ENCODE measurements at places on chromosomes 2 and 18. TPM values are rescaled to one million over a fixed set of nuclear protein-coding genes. Genes with fewer than 3 reads are reported as not detected.

The RMND5A gene
- polyA plus RNA-seq = 26.5 TPM

GRCh38 chr2:227785293-227785692, 28.3 kb upstream of the CCL20 start:
- DNase-seq = no peak

The CNGA3 gene
- 0.87 TPM for polyA plus RNA-seq

DNA sequence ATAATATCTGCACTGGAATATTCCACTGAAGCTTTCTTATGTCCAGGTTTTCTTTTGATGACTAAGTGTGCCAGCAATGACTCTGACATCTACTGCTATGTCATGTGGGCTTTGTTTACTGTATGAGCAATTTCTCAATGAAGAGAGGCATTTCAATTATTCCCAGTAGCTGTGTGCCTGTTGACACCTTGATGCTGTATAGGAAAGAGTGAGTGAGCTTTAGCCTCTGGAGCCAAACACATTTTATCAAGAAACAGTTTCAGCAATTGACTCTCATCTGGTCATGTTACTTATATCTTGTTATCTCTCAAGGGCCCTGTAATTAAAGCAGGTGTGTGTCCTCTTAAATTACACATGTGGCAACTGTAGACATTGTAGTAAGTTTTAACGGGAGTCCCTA, 493.2 kb upstream of the FANCL start:
- DNase-seq = no peak

The AQP12A gene
- 0.88 TPM for polyA plus RNA-seq

GRCh38 chr2:234623521-234623991, 126.7 kb upstream of the ARL4C start:
- peak; percentile 11 for DNase-seq

DNA sequence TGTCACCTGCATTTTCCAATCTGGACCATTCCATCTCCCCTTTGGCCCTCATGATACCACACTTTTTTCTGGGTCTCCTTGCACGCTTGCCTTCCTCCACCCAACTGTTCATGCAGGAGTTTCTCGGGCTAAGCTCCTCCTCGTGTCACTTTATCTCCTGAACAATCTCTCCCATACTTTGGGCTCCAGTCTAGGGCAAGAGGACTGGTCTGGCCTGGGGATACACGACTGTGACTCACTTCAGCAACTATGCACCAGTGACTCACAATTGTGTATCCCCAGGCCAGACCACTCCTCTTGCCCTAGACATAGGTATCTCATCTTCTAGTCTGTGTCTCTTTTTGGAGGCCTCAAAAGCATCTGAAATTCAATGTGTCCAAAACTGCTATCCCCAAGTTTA, 149.4 kb upstream of the PTPRM start:
- DNase-seq = no peak

The SGPP2 gene
- 0.28 TPM for polyA plus RNA-seq

The CCDC85A gene
- polyA plus RNA-seq = 4.2 TPM

DNA sequence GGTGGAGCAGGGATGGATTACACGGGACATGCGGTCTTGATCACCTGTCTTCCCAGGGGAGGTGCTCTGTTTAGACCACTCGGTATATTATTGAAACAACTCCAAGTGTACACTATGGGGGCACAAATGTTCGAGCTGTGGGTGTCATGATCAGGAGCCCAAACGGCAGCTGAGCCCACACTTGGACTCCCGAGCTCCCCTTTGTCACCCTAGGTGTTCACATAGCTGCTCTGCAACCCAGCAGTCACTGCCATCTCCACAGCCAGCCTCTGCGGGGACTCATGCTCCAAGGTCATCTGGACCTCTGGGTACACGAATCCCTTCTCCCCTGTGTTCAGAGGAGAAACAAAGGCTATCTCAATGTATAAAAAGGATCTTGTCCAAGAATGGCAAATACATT, 46.0 kb downstream of the CAPN13 start:
- DNase-seq = no peak

DNA sequence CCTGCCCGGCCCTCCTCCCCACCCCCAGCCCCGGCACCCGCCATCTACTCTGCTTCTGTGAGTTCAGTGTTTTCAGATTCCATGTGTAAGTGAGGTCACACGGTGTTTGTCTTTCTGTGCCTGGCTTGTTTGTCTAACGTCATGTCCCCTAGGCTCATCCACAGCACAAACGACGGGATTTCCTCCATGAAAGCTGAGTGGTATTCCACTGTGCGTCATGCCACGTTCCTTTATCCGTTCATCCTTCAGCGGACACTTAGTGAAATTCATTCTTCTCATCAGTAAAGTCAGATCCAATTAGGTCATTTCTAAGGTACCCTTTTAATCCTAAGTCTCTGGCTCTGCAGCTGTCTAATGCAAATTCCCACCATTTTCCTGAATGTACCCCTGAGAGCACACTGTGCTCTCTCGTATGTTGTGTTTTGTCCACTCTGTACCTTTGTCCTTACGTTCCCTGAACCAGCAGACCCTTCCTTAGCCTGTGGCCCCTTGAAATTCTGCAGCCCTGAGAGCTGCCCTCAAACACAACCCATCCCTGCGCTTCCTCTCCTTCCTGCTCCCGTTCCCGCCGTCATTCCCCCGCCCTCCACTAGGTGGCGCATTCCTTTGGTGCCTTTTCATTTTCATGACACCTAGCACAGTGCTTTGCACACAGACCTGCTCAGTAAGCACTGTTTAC, 44.1 kb downstream of the TRAPPC12 start:
- peak; percentile 37 for DNase-seq

GRCh38 chr2:241092677-241093076, 9.4 kb downstream of the MTERF4 start:
- DNase-seq = no peak

The LRP1B gene
- 1.4 TPM for polyA plus RNA-seq

- DNase-seq = no peak
Measured at GRCh38 chr2:18362696-18363095, 197.8 kb downstream of the RDH14 start.

DNA sequence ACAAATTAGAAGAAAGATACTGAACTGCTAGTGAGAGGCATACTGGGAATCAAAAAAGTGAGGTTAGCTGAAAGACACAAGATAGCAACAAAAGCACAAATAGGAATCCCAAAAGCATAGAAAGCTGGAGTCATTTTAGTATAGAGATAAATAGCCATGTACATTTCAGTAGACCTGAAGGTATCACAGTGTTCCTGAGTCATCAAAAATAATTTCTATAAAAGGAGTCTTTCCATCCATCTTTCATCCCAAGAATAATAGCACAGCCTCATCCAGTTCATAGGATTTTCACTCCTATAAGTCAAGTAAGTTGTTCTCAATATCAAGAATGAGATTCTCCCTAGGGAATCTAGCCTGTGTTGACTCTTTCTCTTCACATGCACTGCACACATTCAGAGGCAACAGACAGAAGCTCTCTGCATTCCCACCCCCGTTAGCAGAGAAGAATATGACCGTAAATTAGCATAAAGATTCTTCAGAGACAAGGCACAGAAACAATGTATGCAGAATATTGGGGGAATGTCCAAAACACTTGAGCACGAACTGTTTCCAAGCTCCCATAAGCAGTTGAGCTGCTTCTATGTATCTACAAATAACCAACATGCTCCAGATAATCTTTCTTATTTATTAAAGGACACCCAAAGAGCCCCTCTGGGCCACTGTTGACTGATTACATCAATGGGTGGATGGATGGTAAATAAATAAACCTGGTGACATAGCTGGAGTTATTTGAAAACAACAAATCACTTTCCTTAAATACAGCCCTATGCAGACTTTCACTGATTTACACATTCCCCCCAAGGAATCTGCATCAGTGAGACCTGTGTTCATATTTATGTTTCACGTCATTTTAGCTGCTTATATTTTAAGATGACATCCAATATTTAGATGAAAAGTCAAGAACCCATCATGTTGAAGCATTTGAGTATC, 174.5 kb upstream of the PKDCC start:
- peak; percentile 41 for DNase-seq

The KDSR gene
- polyA plus RNA-seq = 24.7 TPM

The MEX3C gene
- 31.5 TPM for polyA plus RNA-seq

DNA sequence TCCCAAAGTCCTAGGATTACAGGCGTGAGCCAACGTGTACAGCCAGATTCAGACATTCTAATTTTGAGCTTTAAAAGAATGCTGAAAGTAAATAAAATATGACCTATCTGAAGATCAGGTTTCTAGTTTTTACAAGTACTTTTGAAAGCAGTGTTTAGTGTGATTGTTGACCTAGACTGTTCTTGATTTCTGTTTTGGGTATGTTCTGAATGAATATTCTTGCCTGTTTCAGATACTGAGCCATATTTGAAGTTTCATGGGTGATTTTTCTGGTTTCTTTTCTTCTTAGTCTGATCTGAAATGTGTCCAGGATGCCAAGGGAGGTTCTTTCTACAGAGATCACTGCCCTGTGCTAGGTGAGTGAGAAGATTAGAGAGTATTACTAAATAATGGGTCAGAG, 37.2 kb downstream of the MIB1 start:
- DNase-seq = no peak

DNA sequence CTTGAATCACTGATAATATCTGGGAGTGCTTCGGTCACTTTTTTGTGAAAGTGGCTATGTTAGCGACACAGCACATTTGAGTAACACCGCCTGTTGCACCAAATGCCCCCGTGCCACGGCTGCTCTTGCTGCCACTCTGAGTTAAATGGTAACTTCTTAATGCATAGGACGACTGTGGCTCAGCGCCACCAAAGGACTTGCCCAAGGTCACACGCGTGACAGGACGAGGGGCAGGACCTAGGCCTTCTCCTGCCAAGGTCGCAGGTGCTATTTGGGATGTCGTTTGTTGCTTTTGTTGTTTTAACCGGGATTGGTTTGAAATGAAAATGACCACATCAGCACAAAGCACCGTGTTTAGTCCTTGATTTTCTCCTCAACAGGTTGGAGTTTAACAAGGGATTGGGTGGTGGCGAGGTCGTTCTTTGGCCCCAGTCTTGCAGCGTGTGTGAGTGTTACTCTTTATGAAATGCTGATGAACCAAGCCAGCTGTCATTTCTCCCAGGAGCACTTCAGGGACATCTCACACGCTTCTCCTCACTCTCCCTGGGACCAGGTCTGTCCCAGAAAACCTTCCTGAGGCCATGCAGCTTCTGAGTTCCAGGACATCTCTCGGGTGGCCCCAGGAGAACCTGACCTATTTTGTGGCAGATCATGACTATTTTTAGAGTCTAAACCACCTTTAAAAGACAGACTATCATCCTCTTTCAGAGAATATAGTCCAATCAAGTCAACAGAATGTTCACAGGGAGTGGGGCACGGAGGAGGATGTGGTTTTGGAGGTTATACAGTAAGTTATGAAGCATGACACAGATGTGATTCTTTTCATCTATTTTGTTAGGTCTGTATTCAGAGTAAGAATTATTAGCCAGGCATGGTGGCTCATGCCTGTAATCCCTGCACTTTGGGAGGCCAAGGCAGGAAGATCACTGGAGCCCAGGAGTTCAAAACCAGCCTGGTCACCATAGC, 49.9 kb downstream of the MTCL1 start:
- no peak for DNase-seq

DNA sequence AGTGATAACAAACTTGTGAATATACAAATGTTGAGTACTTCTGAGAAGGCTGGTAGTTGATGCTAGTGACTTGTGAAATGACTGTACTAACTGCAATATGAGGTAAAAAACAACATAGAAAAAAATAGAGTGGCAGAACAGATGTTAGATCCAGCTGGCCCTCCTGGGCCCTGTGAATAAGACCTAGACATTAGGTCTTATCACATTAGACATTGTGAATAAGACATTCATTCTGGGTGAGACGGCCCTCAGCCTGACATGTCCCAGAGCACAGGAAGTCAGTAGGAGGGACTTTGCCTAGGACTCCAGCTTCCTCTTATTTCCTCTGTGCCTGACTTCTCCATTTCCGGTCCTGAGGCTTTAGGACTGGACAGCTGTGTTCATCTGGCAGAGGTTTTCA, 22.9 kb downstream of the DOK1 start:
- peak; percentile 69 for DNase-seq

The RPL37A gene
- polyA plus RNA-seq = 3,793 TPM

DNA sequence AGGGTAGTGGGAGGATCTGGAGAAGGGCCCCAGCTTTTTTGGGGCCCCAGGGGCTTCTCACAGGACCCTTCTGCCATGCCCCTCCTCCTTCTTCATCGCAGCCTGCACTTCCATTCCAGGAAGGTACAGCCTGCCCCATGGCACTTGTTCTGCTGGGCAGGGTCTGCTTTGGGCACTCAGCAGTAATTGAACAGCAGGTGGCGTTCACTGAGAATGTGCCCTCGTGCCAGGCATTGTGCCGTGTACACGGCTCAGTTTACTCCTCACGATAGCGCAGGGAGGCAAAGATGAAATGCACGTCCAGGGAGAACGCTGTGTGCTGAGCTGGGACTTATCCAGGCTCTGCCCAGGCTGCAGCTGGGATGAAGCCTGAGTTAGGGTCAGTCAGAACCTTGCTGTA, 54.8 kb upstream of the ASB18 start:
- no peak for DNase-seq

The SDC1 gene
- polyA plus RNA-seq = 17.8 TPM

DNA sequence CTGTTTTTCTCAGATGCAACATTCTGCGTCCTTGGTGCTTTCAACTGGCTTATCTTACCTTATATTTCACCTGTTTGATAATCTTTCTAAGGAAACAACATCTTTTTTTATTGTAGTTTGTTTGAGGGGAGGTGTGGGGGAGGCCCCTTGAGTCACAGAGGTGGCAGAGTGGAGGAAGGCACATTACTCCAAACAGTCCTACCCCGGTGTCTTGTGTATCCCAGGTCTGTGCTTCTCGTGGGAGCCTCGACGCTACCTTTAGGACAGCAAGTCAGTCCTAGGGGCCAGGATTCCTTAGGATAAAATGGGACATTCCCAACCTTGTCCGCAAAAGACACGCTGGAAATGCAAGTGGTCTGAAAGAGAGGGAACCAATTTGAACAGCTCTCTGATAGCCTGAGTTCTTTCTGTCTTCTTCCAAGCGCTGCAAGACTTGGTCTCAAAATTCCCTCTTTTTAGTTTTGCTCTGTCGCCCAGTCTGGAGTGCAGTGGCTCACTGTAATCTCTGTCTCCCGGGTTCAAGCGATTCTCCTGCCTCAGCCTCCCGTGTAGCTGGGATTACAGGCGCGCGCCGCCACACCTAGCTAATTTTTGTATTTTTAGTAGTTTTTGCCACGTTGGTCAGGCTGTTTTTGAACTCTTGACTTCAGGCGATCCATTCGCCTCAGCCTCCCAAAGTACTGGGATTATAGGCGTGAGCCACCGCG, 4.0 kb downstream of the GATA6 start:
- DNase-seq = no peak

GRCh38 chr2:205511221-205511620, 171.1 kb upstream of the NRP2 start:
- no peak for DNase-seq

Data from muscle of leg (tissue), 16 donors.